Kasumi-1 (cell line): ENCODE measurements at places on chromosomes 3 and 15.

GRCh38 chr3:23645533-23646183 lies 160.1 kb upstream of the UBE2E1 start:
- DNase-seq = no peak

- no peak for DNase-seq
These were observed 1085.2 kb downstream of the NSUN3 start for GRCh38 chr3:95148107-95148506.

DNA sequence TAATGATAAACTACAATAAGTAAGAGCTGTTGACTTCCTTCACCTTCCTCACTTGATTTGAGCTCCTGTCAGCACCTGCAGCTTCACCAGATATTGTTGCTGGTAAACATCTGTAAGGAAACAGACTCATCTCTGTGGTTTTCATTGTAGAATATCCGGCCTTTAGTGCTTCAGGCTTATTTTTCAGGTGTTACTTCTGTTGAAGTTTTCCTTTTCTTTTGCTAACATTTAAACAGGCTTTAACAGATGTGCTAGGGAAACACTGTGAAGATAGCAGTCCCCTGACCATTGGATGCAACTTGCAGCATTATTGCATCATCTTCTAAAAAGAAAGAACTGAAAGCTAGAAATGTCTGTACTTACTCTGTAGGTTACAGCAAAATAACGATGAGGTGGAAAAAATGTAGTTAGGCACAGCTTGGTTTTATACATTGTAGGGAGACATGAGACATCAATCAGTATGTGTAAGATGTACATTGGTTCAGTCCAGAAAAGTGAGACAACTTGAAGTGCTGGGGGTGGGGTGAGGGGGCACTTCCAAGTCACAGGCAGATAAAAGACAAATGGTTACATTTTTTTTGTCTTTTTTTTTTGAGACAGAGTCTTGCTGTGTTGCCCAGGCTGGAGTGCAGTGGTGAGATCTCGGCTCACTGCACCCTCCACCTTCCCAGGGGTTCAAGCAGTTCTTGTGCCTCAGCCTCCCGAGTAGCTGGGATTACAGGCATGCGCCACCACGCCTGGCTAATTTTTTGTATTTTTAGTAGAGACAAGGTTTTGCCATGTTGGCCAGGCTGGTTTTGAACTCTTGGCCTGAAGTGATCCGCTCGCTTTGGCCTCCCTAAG lies 10.2 kb downstream of the EDEM1 start:
- no peak for DNase-seq

DNA sequence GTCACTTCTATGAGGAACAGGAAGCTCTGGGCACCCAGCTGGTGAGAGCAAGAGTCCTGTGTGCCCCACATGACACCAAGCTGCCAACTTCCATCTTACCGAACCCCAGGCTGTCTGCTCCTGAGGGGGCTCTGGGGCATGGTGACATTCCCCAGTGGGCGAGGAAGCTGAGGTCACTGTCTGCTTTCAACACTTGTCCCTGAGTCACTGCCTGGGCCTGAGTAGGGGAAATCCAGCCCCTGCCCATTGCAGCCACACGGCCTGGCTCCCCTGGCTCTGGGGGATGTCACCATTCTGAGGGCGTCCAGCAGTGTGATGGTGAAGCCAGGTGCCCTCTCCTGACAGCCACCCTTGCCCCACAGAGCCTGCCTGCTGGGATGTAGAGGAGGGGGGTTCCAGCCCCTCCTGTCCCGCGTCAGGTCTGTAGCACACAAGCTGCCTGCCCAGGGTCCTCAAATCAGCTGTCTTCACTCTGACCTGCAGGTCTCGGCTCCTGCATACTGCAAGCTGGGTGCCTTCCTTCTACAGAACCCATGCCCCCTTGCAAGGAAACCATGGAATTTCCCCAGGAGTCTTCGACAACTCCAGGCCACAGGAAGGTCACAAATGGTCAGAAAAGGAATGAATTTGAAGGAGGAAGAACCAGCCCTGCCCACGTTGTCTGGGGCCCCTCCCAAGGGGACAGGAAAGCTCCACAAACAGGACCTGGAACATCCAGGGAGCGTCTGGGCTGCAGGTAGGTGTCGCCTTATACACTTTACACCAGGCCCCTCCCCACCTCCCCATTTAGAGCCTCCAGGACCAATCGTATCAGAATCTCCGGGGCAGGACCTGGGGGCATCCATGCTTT lies 69.9 kb upstream of the GATM start:
- no peak for DNase-seq

GRCh38 chr3:87742250-87742649 lies 316.6 kb downstream of the CGGBP1 start:
- DNase-seq = no peak
